ENCODE measurements at places on chromosomes 12 and 14.

GRCh38 chr12:71195338-71195896, 37.6 kb upstream of the TSPAN8 start:
- no peak for DNase-seq

DNA sequence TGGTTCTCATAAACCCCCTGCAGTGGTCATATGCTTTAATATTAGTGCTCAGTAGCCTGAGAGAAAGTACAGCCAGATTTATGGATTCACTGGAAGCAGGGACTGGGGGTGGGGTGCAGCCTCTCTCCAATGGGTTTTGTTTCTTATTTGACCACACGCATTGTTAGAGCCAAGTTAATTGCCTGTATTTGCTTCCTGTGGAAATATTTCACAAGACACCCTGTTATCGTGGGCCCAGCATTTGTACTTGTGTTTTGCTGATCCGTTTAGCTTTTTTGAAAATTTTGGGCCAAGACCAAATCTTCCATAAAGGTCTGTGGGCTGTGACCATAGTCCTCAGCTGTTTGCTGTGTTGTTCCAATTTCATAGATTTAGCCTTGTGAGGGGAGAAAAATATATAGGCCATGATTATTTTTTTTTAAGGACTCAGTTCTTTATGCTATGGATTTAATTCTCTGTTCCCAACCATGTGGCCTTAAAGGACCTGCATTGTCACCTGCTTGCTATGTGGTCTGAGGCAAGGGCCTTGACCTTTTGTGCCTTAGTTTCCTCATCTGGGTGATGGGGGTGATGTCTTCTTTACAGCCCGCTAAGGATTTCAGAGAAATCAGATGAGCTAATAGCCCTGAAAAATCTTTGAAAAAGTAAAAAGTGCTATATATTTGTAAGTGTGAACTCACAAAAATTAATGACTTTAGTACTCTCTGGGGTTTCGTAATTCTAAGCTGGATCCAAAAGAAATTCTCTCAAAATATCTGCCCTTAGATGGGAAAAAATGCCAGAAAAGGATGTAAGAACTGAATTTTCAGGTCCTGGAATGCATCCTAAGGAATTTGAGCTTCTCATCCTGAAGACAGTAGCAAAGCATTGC, 370.2 kb downstream of the DPF3 start:
- no peak for DNase-seq

GRCh38 chr12:71846322-71846940, 6.9 kb downstream of the TBC1D15 start:
- peak; percentile 35 for DNase-seq

DNA sequence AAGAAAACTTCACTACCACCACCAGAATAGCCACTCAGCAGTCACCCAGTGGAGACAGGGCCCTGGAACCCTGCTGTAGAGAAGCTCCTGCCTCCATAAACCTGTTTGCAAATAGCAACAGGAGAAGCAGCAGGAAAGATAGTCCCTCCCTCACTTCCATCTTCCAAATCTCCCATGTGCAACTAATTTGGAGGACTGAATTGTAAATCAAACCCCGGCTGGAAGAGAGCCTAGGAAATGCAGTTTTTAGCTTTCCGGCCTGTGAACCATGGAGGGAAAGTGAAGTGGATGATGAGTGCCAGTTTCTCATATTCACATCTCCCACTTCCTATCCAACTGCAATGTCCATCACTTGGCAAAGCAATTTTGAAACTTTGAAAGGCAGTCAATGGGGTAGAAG, 167.2 kb upstream of the FRMD6 start:
- no peak for DNase-seq

GRCh38 chr12:50662116-50662510, 101.8 kb upstream of the ATF1 start:
- no peak for DNase-seq

- DNase-seq: no peak
Measured at GRCh38 chr12:123013185-123014095, 33.0 kb downstream of the ARL6IP4 start.

DNA sequence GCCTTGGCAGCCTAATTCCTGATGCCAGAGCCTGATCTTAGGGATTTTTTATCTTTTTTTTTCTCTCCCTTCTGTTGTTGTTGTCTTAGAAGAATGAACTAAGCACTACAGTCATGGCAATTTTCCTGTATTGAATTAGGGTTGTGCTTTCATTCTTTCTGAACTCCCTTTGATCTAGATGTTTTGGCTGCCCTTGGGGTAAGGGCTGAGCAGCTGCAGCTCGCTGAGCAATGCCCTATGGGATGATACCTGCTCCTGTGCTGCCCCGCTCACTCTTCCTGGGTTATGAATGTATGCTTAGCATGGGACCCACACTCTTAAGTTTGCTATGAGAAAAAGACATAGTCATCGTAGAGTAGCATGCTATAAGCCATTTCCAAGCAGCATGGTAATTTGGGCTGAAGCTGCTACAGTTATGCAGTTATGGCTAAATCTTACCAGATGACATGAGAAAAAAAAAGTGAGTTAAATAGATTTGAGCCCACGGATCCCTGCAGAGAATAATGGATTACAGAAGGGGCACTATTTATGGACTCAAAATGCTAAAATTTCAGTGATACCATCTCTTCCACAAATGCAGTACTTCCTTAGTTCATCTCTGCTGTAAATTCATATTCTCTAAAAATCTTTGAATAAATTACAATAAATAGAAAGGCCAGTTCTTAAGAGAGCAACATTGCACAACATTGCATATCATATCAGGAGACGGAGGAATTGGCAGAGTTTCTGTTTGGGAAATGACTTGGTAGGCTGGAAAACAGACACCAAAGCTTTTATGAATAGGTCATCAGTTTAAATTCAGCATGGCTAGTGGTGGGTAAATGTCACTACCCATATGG, 79.2 kb upstream of the PTHLH start:
- no peak for DNase-seq

- peak; percentile 72 for DNase-seq
Measured at GRCh38 chr14:94180655-94181271, 6.6 kb downstream of the PPP4R4 start.

GRCh38 chr12:116125956-116126566, 151.4 kb downstream of the MED13L start:
- DNase-seq: peak; percentile 36

- no peak for DNase-seq
Measured at GRCh38 chr12:22285846-22286245, 48.7 kb downstream of the ST8SIA1 start.

- DNase-seq: no peak
Measured at GRCh38 chr12:54372113-54372806, 8.0 kb upstream of the GPR84 start.

GRCh38 chr14:83873669-83874068, 1656.3 kb upstream of the FLRT2 start:
- DNase-seq: no peak

DNA sequence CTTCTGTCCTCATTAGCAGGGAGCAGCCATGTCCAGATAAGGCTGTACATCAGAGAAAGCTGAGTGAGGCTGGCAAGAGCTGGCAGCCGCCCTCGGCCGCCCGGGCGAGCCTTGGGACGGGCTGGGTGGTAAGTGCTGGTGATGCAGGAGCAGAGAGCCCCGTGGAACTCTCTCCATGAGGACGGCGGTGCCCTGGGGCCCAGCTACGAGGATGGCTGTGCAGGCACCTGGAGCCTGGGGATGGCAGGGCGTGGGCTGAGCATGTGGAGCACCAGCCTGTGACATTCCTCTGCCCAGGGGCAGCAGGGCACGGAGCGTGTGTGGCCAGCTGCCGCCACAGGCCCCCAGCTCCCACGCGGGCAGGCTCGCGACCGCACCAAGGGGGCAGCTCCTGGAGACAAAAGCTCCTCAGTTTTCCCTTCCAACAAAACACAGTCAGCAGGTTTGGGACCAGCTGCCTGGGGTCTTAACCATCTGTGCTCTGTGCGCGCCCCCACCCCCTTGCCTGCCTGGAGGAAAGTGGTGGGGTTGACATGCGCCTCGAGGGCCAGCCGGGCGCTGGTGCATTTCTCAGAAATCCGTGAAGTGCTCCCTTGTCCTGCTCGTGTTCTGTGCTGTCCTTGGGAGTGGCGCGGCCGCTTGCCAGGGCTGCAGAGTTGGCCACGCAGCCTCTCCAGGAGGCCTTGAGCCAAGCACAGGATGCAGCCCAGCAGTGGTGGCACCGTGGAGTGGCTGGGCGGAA, 21.4 kb downstream of the PACS2 start:
- no peak for DNase-seq

GRCh38 chr12:97257726-97258125, 204.9 kb upstream of the RMST start:
- DNase-seq: peak; percentile 80

GRCh38 chr14:75299059-75299458, 20.4 kb downstream of the FOS start:
- DNase-seq: no peak

DNA sequence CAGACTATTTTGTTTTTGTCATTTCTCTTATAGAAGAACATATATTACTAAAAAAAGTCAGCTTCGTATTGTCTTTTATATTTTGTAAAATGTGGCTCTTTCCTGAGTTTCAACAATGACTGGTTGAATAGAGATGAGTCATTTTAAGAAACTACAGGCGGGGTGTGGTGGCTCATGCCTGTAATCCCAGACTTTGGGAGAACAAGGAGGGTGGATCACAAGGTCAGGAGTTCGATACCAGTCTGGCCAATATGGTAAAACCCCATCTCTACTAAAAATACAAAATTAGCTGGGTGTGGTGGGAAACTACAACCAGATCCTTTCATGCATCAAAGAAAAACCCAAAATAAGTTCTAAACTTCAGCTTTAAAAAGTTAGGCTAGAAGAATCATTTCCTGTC, 28.8 kb downstream of the HECTD4 start:
- DNase-seq: peak; percentile 31

DNA sequence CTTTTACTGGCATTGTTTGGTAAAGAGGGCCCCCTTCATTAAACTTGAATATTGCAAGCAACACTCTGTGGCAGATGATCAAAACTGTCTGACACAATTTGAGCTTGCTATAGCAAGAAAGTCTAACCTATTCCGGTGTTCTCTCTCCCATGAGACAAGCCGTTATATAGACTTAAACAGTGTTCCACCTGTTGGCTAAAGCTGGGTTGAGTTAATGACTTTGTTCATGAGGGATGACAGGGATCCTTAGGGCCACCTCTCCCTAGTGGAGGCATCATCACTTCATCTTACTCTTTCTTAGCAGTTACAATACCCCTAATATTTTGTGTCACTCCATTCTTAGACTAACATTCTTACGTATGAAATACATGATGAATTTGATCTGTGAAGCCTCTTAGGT, 3.8 kb downstream of the EIF5 start:
- no peak for DNase-seq

- no peak for DNase-seq
Measured at GRCh38 chr12:42730291-42730690, 140.7 kb upstream of the PRICKLE1 start.

- peak; percentile 14 for DNase-seq
Measured at GRCh38 chr12:57575771-57576612, 15.0 kb upstream of the PIP4K2C start.

- no peak for DNase-seq
Measured at GRCh38 chr12:26153421-26154154, 28.8 kb upstream of the BHLHE41 start.

- DNase-seq: no peak
Measured at GRCh38 chr12:98916106-98916505, 271.0 kb downstream of the APAF1 start.

DNA sequence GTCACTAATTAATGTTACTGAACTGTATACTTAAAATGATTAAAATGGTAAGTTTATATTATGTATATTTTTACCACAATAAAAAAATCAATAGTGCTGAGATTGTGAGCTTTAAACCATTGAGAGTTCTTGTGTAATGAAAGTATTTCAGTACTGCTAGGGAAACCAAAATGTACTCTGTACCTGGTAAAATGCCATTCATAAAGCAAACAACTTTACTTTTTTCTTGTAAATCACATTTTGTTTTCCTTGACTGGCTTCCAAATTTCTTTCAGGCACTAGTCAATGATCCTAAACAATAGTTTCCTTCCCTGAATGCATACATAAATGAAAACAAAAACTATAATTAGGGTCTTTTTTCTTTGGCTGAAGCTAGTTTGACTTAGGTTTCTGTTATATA, 29.4 kb upstream of the SNRPF start:
- peak; percentile 30 for DNase-seq

All from NCI-H69 (cell line).